ENCODE measurements at places on chromosomes 1 and 21.

- peak; percentile 90 for DNase-seq
Measured at GRCh38 chr1:206734499-206735142, 36.0 kb upstream of the IL19 start.

DNA sequence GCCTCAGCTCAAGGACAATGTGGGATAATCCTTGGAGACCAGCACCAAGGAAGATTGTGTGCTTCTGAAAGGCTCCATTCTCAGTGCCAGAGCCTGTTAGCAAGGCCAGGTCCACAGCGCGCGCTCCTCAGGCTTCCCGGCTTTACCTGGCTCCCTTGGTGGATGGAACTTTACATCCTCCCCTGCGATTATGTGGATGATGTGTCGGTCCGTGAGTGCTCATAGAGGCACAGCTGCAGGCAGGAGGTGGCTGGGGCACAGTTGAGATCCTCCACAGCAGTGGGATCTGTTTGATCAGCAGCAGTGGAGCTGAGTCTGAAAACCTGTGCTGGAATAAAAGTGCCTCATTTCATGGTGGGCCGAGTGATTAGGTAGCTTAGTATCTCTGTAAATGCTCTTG is 62.7 kb downstream of the PRDM2 start:
- no peak for DNase-seq

GRCh38 chr1:229086091-229086490 is 184.8 kb upstream of the RAB4A start:
- DNase-seq = no peak

DNA sequence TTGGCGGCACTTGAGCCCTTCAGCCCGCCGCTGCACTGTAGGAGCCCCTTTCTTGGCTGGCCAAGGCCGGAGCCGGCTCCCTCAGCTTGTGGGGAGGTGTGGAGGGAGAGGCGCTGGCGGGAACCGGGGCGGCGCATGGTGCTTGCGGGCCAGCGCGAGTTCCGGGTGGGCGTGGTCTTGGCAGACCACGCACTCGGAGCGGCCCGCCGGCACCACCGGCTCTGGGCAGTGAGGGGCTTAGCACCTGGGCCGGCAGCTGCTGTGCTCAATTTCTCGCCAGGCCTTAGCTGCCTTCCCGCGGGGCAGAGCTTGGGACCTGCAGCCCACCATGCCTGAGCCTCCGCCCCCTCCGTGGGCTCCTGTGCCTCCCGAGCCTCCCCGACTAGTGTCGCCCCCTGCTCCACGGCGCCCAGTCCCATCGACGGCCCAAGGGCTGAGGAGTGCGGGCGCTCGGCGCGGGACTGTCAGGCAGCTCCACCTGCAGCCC is 673.7 kb upstream of the BRINP3 start:
- DNase-seq = no peak

GRCh38 chr1:108893141-108893530 is 16.4 kb downstream of the GPSM2 start:
- no peak for DNase-seq

DNA sequence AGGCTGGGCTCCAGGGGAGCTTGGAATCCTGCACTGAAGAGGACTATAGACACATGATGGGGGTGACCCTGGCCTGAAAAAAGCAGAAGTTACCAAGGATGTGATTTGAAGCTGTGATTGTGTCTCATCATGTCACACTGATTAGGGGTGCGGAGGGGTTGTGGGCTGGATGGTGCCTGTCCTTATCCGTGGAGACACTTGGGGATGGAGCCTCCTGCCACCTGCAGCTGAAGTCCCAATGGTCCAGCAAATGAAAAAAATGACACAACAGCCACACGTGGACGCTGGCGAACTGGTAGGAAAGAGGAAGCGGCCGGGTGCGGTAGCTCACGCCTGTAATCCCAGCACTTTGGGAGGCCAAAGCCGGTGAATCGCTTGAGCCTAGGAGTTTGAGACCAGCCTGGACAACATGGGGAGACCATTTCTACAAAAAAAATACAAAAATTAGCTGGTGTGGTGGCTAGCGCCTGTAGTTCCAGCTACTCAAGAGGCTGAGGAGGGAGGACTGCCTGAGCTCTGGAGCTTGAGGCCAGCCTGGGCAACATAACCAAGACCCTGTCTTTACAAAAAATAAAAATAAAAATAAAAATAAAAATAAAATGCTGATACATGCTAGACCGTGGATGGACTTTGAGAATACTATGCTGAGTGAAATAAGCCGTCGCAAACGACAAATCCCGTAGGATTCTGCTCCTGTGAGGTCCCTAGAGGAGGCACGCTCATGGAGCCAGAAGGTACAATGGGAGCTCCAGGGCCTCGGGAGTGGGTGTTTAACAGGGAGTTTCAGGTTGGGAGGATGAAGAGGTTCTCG is 838 bp upstream of the IBA57 start:
- no peak for DNase-seq

GRCh38 chr1:180156201-180156600 is 1.5 kb downstream of the QSOX1 start:
- DNase-seq = no peak

GRCh38 chr1:41296506-41296905 is 54.4 kb upstream of the SCMH1 start:
- no peak for DNase-seq

DNA sequence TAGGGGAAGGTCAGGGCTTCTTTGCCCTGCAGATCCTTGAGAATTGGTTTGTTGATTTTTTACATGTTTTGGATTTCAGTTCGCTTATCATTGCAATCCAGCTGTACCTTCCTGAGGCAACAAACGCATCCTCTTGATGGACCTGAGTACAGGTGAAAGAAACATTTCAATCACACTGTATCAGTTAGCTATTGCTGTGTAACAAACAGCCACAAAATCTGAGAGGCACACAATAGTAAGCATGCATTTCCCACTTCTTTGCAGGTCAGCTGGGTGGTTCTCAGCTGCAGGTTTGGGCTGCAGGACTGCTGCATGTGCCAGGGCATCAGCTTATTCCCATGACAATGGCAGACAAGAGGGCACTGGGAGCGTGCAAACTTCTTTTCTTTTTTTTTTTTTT is 586.4 kb downstream of the MATN1 start:
- no peak for DNase-seq

- DNase-seq = no peak
Measured at GRCh38 chr21:38958940-38959691, 153.4 kb downstream of the ETS2 start.

- no peak for DNase-seq
Measured at GRCh38 chr1:38958967-38959366, 17.3 kb upstream of the RHBDL2 start.

GRCh38 chr1:33087677-33088076 is 6.7 kb downstream of the AZIN2 start:
- no peak for DNase-seq

- DNase-seq = no peak
Measured at GRCh38 chr1:90186506-90187322, 191.8 kb downstream of the ZNF326 start.

- no peak for DNase-seq
Measured at GRCh38 chr1:243756529-243756928, 93.5 kb downstream of the AKT3 start.

GRCh38 chr1:221520250-221520649 is 221.6 kb downstream of the DUSP10 start:
- no peak for DNase-seq

DNA sequence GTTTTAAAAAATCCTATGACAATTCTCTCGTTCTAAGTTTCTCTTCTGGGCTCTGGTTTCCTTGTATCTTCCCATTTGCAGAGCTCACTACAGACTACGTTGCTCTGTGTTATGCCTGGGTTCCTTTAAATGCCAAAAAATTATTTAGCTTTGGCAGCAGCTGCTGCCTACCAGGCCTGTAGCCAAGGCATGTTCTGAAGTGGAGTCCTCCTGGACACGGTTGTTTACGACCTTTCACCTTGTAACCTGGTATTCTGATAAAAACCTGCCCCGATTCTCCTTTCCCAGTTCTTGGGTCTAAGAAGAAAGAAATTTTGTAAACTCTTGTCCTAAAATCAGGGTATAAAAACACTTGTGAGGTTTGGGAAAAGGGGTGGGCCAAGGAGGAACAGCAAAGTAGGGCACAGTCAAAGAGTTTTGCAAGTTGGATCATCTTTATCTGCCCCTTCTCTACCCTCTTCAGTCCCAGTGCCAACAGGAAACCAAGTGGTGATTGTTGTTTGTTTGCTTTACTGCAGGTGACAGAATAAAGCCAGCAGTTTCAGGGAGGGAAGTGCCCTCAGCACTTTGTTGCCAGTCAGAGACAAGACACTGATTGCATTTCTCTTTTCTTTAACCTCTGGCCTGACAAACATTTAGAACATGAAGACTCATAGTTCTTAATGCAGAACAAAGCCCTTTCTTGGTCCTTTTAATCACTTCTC is 3.1 kb upstream of the TXNIP start:
- no peak for DNase-seq

DNA sequence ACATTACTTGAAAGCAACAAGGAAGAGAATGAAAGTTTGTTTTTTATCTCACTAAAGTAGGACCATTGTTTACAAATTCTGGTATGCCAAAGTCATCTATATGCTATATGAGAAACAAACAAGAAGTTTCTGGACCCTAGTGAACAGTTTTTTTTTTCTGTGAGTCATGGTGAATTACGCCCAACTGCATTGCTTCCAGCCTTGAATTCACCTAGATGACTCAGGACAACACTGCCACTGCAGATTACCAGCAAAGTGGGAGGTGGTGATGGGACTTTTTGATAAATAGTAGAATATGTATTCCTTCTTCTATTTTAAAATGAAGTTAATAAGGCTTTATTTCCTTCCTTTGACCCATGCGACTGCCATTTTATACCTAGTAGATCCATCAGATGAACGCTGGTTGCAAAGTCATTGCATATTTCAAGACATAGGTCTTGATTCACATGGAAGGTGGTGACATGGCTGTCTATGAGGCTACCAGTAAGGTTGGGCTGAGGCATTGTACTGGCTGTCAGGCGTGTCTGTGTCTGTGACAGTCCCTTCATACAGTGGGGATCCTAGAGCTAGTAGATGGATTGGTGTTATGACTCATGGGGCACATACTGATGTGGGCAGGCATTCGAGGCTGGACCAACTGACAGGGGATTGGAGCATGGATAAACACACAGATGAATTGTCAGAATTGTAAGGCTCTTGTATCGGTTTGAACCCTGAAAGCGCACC is 49.1 kb upstream of the APOBEC4 start:
- no peak for DNase-seq

GRCh38 chr1:78688697-78689096 is 39.1 kb downstream of the IFI44 start:
- DNase-seq = no peak

- no peak for DNase-seq
Measured at GRCh38 chr1:81799939-81800694, 617 bp upstream of the ADGRL2 start.

- DNase-seq = no peak
Measured at GRCh38 chr1:40679165-40679953, 12.1 kb upstream of the NFYC start.

DNA sequence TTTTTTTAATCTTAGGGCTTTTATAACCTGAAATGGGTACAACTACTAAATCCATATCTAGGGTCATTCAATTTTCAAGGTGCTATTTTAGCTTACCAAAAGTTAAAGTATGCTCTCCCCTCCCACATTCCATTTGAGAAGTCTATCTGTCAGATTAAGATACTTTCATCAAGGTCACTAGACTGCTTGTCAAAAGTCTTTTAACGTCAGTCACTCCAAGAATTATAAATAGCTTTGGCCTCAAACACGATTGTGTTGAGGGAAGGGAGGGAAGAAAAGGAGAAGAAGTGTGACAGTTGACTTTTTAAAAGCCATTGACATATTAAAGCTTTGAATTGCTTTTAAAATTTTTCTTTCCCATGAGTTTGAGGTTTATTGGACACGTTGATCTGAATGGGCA is 175.8 kb downstream of the PTGER3 start:
- no peak for DNase-seq

DNA sequence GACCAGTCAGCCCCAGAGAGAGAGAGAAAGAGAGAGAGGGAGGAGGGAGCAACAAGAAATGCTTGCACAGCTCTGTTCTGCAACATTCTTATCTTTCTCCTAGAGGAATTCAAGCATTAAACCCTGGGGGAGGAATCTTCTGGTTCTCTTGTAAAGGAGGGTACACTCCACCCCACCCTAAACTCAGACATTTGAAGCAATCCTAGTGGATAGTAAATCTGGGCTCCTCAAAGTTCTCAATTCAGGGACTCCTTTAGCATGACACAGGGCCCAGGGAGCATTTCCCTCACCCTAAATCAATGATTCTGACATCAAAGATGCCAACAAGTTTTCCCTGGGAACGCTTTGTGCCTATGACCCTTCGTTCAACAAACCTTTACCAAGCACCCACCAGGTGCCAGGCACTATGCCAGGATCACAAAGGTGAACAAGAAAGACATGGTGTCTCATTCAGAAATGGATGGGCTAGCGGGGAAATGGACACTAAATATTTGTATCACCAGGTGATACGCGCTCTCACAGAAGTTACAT is 11.9 kb upstream of the CAPN2 start:
- DNase-seq = no peak

DNA sequence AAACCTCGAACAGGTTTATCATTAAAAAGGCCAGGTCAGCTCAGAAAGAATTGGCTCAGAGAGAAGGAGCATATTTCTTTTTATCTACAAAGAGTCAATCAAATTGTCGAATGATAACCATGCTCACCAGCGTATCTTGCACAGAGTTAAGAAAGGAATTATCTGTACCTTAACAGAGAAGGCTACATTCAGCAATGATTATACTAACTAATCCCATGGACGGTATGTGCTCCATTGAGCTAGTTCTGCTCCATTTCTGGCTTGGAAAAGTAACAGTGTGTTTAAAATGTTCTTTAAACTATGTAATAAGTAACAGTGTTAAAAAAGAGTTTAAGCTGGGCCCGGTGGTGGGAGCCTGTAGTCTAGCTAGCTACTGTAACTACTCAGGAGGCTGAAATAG is 4.2 kb downstream of the UBR4 start:
- DNase-seq = no peak

- no peak for DNase-seq
Measured at GRCh38 chr1:96565546-96565945, 156.0 kb upstream of the PTBP2 start.

DNA sequence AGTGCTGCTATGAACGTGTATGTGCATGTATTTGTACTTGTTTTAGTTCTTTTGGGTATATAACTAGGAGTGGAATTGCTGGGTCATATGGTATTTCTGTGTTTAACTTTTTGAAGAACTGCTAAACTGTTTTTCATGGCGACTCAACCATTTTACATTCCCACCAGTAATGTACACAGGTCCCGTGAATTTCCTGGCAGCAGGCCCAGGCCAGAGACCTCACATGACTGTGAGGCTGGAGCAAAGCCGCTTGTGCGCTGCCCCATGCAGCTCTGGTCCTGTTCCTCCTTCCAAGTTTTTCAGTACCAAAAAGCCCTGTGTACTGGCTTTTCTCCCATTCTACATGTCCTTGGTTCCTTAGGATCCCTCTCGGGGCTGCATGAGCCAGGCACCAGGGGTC is 29.6 kb downstream of the ACOT11 start:
- DNase-seq = no peak

DNA sequence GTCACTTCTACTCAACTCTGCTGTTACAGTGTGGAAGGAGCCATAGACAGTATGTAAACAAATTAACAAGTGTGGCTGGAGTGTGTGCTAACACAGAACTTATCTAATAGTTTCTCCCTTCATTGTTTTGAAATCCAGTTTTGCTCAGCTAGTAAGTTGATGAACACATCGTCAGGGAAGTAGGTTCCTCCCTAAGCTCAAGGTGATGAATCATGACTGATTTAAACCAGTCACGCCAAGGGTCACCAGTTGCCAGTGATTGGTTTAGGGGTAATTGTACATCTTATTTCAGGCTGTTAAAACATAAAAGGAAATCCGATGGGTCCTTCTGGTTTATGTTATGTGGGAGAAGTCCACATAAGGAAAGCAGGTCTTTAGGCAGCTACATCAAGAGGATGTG is 97.0 kb upstream of the CHODL start:
- no peak for DNase-seq
